ENCODE measurements at places on chromosomes 4 and X.

- DNase-seq: no peak
Measured at GRCh38 chrX:13293700-13294099, 26.2 kb downstream of the ATXN3L start.

DNA sequence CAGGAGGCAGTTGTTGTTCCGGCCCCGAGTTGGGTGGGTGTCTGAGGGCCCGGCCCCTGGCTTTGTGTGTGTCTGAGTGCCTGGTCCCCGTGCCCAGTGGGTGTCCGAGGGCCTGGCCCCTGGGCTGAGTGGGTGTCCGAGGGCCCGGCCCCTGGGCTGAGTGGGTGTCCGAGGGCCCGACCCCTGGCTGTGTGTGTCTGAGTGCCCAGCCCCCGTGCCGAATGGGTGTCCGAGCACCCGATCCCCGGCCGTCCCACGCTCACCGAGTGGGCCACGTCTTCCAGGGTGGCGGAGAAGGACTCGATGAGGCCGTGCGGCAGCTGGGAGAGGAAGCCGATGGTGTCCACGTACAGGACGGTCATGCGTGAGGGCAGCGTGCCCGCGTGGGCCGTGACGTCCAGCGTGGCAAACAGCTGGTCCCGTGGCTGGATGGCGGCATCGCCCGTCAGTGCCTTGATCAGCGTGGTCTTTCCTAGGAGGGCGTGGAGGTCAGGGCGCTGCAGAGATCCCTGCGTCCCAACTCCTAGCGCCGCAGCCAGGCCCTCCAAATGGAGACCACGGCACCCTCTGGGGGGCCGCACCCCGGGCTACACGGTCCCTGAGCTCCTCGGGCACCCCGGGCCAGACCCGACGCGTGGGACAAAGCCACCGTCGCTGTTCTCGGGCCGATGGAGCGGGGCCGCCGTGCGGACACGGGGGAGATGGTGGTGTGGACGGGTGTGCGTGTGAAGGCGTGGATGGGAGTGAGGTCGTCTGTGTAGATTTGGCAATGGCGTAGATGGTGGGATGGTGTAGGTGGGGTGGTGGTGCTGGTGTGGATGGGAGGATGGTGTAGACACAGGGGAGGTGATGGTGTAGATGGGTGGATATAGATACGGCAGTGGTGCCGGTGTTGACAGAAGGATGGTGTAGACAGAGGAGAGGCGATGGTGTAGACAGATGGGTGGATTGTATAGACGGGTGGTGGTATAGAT, 7.2 kb downstream of the GTPBP6 start:
- no peak for DNase-seq

DNA sequence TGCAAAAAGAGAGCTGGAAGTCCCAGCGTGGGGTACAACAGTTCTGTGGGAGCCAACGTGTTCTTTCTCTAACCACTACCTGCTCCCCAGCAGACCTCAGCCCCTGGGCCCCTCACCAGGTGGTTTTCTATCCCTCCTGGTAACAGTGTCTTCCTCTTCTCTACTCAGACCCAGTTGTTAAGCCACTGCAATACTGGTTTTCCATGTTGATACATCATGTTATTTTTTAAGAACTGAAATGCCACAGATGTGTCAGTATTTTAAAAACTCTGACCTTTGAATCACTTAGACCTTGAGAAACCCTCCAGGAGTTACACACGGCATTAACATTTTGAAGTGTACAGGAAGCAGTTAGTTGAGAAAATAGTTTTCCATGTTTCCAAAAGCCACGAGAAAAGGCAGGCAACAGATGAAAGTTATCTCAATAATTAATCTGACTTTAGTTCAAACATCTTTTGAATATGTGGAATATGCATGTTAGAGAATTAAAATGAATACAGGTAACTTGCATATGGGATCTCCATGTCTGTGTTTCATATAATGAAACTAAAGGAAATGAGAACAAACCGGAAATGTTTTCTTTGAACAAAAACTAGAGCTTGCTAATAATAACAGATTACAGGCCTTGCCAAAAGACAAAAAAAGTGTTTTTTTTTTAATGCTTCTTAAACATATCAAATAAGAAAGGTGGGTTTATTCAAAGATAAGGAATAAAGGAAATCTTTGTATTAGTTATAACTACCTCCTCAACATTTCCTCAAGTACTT, 108.8 kb downstream of the ZNF827 start:
- no peak for DNase-seq

DNA sequence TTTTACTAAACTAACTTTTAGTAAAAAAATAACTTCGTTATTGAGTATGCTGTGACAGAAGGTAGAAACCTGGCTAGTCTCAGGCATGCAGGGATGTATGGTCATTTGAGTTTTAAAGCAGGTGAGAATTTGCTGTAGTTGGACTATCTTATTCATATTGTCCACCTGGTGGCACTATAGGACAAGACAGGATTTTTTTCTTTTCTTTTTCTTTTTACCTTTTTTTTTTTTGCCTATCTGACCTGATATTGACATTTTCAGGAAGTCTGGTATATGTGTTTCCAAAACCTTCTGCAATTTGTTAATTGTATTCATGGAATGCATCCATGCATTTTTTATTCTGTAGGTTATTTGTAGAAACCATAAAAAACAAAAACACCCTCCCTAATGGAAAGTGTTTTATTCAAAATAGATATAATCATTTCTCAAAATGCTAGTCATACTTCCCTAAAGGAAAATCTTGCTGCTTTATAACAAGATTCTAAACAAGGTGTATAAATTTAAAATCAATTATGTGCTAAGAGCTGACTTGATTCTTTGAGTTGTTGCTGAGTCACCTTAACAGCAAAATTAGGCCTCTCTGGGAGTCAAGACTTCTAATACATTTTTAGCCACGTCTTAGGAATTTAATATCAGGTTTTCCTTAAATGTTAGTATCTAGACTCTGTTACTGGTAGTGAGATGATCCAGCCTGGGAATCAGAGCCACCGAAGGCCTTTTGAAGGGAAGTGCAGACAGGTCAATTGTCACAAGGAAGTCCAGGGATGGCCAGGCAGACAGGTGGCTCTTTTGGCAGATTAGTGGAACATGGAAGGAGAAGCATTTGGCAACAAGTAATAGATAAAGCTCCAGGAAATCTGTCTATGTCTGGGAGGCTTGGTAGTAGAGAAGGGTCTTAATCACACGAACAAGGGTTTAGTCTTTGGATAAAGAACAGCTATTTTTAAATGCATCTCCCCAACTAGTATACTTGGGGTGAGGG, 201.3 kb upstream of the GNPDA2 start:
- peak; percentile 52 for DNase-seq

DNA sequence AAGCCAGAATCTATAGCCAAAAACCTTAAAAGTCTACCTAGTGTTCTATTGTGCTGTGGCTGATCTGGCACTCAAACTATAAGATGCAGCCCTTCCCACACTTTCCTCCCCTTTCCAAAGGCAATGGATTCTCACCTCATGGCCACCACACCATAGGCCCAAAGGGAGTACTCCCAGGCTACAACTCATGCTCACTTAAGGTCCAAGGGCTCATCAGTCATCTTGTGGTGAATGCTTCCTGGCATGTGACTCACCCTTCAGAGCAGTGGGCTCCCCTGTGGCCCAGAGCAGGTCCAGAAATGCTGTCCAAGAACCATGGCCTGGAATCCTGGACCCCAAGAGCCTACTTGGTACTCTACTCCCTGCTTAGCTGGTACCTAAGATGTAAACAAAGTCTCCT, 181.0 kb downstream of the CHRDL1 start:
- DNase-seq: no peak

DNA sequence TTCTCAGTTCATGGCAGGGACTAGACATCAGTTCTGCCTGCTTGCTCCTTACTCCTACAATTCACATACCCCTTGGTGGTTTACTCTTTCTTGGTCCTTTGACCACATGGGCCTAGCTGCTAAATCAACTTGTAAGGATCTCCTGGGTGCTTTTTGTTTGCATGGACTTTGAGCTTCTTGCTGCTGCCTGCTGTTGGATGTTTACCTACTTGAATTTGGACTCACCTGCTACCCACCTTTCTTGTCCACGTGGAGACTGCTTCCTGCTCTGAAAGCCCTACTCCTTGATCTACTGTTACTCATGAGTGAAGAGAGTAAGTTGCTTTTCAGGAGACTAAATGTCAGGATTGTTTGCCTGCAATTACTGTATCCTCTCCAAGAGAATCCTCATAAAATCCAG, 15.2 kb upstream of the ARHGAP24 start:
- DNase-seq: peak; percentile 57

DNA sequence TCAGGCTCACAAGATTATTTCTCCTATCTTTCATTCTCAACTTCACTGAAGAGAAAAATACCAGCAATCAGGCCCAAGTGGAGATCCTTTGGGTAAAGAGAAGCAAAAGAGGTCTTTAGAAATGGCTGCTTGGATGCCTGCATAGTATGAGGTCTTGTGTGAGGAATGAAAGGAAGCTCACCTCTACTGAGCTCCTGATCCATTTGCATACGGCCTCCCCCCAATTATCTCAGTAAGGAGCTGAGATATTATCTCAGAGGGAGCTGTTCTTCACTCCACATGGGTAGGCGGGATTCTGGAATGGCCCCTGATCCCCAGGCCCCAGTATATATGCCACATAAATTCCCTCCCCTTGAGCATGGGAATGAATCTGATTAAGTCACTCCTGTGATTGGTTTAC, 75.8 kb downstream of the EVC2 start:
- DNase-seq: no peak

- DNase-seq: no peak
Measured at GRCh38 chrX:2434270-2435163, 66.3 kb downstream of the DHRSX start.

DNA sequence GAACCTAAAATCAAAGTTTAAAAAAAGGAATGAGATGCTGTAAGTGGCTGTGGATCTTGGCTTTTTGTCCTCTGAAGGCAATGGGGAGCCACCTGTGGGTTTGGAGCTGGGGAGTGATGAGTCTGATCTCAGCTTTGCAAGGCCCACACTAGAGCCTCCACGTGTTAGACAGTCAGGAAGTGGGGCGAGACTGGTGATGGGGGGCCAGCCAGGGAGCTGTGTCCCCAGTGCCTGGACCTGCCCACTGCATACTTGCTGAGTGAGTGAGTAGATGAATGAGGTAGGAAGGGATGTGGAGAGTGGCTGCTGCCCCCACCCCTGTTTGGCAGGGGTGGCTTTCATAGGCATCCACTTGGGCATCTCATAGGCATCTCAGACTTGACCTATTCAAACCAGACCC, 84.0 kb downstream of the NHSL2 start:
- DNase-seq: no peak

DNA sequence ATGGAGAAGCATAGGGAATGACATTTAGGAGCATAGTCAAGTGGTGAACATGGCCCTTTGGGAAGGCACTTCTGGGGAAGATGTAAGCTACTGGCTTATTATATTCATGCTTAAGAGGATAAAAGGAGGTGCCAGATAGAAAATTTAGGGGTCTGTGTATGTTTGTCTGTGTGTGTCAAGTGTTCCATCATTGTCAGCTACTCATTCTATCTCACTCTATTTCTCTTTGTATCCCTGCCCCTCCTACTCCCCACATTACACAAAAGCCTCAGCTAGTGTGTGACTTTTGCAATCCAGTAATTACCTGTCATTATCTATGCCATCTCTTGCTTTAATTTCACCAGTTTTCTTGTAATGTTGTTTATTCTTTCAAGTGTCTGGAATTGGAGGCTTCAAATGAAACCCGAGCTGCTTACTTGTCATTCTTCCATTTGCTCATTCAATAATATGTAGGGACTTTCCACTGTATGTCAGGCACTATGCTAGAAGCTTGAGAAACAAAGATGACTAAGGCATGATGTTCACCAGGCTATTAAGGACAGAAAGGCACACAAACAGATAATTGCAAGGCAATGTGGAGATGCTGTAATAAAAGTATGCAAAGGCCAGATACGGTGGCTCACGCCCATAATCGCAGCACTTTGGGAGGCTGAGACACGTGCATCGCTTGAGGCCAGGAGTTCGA, 229.8 kb upstream of the TEX13C start:
- DNase-seq: no peak

- no peak for DNase-seq
Measured at GRCh38 chr4:108834835-108835384, 72.1 kb upstream of the ETNPPL start.

- no peak for DNase-seq
Measured at GRCh38 chr4:88697141-88697540, 488 bp downstream of the NAP1L5 start.

GRCh38 chr4:103199009-103199408, 866 bp upstream of the CENPE start:
- no peak for DNase-seq

DNA sequence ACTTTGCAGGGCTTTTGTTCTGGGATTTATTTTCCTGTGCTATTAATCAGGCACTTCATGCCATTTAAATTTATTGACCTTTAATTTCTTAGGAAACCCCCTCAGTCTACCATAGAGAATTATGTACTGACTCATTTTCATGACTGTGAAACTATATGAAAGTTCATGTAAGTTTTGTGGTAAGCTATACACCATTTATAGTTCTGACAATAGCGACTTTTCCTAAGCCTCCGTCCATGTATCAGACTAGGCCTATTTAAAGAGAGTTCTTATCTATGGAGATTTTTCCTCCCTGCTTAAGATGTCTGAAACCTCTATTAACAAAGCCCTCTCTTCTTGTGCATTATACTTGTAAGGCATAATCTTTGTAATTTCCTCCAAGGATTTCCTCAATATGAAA, 111.6 kb downstream of the AFF2 start:
- no peak for DNase-seq

- DNase-seq: peak; percentile 91
Measured at GRCh38 chrX:10119399-10119990, 37.3 kb upstream of the CLCN4 start.

DNA sequence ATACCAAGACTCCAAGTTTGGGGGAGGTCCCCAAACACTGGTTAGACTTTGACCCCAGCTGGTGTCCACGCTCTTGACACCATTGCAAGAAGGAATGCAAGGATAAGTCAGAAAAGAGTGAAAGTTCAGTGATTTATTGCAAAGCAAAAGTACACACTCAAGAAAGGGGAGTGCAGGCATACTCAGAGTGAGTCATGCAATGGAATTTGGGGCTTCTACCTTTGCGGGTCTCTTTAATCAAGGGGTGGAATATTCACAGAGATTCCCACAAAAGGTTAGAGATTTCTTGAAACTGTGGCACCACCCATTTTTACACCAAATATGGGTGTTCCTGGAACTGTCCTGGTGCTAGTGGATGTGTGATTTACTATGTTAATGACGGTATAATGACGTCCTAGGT, 5.2 kb upstream of the SMIM10L2A start:
- DNase-seq: no peak

GRCh38 chrX:79147477-79147876, 3.0 kb downstream of the GPR174 start:
- no peak for DNase-seq

- no peak for DNase-seq
Measured at GRCh38 chrX:40727581-40728252, 7.6 kb downstream of the MED14 start.

DNA sequence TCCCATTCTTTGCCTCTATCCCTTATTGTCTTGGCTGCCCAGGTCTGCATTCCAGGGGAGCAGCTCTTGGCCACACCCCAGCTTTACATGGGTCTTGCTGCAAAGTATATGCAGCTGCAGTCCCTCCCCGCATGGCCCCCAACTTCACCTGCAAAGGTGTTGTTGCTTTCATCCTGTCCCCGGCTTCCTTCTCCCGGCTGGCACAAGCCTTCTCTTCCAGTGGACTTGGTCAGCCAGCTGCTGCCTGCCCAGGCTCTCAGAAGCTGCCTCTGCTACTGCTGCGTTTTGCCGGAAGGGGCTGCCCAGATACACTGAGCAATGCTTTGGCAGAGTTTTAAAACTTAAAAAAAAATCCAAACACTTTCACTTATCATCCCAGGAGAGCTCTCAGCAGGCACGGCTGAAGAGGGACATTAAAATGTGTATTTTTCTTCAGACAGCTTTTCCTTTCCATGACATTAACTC, 121.2 kb upstream of the PDLIM3 start:
- peak; percentile 81 for DNase-seq
